K562 (cell line): ENCODE measurements at places on chromosomes 5 and 9. TPM values are rescaled to one million over a fixed set of nuclear protein-coding genes. Genes with fewer than 3 reads are reported as not detected.

FSTL4 gene
- total RNA-seq = not detected in 2 replicates

DDX4 gene
- not detected in 2 replicates for total RNA-seq

AK8 gene
- total RNA-seq = not detected in 2 replicates

TMEFF1 gene
- 0.83 and 1.1 TPM in 2 replicates for total RNA-seq

- no peak for DNase-seq
Measured at GRCh38 chr5:55222092-55222984, 4.8 kb downstream of the MCIDAS start.

GRCh38 chr9:84953797-84954705, 284.5 kb downstream of the NTRK2 start:
- DNase-seq = peak; percentile 77

- no peak for DNase-seq
Measured at GRCh38 chr5:119752921-119753886, 123.8 kb downstream of the FAM170A start.

GRCh38 chr5:64331597-64332277, 166.1 kb downstream of the RNF180 start:
- DNase-seq = no peak

DNA sequence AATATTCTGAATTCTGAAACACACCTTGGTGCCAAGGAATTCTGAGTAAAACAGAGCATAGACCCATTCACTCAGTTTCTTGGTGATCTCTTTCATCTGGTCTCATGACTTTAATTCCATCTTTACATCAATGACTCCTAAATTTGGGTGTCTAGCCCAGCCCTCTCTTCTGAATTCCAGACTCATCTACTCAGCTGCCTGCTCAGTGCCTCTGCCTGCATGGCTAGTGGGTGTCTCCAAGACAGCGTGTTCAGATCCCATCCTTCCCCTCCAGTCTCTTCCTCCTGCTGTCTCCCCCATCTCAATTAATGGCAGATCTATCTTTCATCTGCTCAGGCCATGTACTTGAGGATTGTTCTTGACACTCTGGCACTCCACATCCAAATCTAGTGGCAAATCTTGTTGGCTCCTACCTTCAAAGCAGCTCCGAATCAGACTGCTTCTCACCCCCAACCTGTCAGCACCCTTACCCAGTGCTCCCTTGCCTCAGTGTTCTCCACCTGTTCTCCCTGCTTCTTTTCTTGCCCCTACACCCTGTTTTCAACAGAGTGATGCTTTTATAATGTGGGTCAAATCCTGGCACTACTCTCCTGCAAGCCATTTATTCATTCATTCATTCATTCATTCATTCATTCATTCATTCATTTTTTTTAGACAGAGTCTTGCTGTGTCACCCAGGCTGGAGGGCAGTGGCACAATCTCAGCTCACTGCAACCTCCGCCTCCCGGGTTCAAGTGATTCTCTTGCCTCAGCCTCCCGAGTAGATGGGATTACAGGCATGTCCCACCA, 5.3 kb downstream of the CAVIN4 start:
- DNase-seq = no peak

GRCh38 chr5:152942633-152943336, 537.7 kb upstream of the NMUR2 start:
- DNase-seq = no peak

DNA sequence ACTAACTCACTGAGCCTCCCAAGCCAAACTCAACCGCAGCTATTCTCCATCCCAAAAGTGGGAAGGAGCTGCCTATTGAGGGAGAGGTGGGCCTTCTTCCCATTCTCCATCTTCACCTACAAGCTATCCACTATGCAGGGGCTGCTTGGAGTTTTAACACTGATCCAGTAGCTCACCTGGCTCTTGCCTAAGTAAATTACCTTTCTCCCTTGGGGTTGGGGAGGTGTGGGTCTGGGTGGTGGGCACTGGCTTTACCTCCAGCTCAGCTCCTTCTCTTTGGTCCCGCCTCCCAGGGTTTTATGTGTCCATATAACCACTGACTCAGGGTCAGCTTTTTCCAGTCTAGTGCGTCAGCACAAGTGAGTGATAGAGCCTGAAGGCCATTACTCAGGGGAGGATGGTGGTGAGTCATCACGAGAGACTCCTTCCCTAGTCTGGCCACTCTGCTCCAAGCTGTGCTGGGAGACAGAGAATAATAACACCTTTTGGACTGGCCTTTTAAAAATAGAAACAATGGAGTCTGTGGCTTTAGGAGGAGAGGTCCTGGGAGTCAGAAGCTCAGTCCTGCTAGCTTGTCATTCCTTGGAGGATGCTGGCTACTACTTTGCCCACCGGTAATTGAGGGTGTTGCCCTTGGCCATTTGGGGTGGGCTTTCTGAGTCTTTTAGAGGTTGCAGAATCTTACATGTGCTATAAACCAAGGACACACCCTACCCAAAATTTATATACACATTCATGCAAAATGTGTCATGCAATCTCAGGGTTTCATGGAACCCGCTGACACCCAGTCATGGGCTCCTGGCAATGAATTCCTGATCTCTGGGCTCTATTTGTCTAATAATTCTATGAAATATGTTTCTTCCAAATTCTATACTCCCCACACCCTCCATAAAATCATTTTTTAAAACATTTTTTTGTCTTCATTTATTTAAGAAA, 35.6 kb upstream of the ATP6V1G1 start:
- peak; percentile 69 for DNase-seq

GRCh38 chr5:66602621-66603020, 6.4 kb downstream of the MAST4 start:
- DNase-seq = no peak

GRCh38 chr5:91006713-91007112, 376.4 kb downstream of the ARRDC3 start:
- no peak for DNase-seq

DNA sequence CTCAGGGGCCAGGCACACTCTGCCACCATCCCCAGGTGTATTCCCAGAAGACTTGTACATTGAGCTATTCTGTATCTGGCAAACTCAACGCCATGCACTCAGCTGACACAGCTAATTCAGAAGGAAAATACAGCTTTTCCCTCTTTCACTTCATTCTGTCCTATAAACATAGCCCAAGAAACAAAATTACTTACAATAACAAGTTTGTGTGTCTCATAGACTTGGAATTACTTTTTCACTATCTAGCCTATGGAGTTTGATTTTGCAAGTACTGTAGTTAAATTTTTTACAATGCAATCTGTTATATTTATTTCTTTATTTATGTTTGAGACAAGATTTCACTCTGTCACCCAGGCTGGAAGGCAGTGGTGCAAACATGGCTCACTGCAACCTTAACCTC, 125.1 kb upstream of the KLF9 start:
- no peak for DNase-seq

GRCh38 chr5:8458038-8458383, 589.1 kb downstream of the MTRR start:
- no peak for DNase-seq

DNA sequence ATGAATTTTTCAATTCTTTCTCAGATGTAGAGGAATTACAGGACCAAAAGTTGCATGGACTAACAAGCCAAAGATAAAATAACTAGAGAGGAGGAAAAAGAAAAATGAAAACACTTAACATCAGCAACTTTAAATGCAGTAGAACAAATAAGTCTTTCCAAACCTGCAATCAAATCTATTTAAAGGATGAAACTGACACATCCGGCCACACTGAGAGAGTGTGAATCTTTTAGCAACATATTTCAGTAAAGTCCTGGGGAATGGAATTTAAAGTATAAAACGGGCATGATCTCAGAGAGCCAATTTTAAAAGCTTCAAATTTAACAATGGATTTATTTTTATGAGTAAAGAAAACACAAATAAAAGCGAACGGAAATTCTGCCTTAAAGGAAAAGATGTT, 17.1 kb downstream of the CAST start:
- no peak for DNase-seq

- DNase-seq = no peak
Measured at GRCh38 chr5:67998709-67999261, 216.8 kb upstream of the PIK3R1 start.

- no peak for DNase-seq
Measured at GRCh38 chr5:97208714-97209113, 25.7 kb upstream of the RIOK2 start.

DNA sequence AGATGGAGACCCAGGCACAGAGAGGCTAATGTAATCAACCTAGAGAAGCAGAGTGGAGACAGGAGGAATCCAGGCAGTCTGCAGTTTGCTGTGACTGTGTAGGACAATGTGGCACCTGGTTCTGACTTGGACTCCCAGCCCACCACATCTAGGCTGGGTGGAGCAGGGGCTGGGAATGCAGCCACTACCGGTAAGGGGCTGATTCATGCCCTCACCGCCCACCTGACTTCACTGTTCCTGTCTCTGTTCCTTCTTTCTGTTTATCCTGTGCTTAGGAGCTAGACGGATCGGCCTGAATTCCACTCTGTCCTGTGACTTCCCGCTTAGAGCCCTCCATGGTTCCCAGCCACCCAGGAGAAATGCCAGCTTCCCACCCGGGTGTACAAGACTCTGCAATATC, 2.6 kb downstream of the PDLIM4 start:
- DNase-seq = no peak

- no peak for DNase-seq
Measured at GRCh38 chr5:141508798-141509611, 20.1 kb downstream of the PCDHGC5 start.

DNA sequence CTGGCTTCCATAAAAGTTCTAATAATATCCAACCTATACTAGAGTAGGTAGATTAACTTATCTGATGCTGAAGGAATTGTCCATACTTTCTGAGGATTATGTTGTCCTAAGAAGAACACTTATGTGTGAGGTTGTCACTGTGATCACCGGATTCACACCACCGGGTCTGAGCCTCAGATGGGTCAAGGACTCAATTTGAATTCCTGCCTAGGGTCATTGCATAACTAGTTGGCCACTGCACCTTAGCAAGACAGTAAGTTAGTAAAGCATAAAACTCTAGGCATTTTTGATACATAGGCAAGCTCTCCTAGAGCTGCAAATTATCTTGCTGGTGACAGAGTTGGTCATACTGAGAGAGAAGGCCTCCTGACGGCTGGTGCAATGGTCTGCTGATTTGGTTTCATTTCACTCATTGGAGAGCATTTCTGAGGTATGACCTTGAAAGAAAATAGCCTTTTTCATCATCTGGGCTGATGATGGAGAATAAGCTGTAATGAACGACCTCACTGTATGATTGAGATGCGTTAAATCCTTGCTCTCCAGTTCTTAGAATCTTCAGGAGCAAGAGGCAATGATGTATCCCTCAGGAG, 72.0 kb upstream of the CKMT2 start:
- no peak for DNase-seq

DNA sequence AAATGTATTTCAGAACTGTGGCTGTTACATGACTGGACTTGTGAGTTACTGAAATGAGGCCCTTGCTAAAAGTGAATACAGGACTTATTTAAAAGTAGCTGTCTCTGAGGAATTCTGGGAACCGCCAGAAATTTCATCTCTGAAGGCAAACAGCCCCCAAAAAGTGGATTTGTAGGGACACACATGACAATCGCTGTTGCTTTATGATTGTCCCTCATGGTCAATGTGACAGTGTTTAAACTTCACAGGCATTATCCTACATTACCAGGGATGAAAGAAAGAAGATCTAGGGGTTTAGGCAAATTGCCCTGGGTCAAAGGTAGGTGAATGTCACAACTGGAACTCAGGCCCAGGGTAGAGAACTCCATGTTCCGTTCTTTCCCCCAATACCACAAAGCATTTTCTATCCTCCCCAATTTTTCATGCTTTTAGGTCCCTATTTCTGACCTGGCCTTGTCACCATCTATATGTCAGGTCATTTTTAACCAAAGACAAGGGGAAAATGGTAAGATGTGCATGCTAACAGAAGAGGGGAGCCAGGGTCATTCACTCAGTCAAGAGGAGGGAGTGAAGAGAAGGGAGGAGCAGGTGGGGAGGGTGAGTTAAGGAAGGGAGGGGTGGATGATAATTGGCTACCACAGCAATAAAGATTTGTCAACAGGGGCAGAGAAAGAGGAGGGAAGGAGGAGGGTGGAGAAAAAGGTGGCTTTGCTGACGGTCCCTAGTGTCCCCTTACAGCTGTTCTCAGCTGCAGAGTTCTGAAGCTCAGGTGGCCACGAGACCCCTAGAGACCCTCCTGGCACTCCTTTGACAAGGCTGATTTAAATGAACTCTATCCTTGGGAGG, 57.8 kb upstream of the GLRX start:
- no peak for DNase-seq

GRCh38 chr5:149687486-149688168, 42.5 kb upstream of the PPARGC1B start:
- no peak for DNase-seq
